A549 (cell line): ENCODE measurements at places on chromosomes 6 and 20.

GRCh38 chr20:53045941-53046340 lies 73.8 kb downstream of the TSHZ2 start:
- DNase-seq: no peak

DNA sequence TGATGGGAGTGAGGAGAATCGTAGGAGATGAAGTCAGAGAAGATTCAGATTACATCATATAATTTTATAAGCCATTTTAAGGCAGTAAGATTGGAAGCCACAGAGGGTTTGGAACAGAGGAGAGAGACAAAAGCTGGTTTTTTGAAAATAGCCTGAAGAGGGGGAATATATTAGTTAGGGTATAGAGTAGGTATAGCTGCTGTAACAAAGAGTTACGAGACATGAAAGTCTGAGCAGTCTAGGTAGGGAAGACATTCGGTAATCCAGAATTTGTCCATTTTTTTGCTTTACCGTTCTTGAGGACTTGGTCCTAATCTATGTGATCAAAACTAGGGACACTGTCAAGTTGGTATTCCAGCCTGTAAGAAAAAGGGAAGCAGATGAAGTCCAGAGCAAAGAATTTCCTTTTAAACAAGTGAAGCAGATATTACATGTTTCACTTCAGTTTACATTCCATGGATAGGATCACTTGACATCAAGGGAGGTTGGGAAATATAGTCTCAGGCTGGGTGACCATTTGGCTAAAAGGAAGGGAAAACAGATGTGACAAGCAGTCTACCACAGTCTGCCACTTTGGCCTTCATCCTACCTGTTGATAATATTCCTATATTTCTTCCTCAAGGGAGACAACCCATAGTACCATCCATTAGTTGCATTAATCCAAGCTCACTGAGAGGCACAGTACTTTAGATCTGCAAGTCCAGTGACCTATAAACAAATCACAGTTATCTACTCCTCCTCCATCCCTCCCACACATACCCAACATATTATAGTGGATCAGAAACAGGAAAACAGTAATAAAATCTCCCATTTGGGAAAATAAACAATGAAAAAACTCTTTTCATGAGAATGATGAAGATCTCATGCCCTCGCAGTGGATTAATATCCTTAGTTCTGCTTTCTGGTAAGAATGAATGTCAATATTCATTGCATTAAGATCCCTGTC lies 10.2 kb downstream of the FAM135A start:
- no peak for DNase-seq

DNA sequence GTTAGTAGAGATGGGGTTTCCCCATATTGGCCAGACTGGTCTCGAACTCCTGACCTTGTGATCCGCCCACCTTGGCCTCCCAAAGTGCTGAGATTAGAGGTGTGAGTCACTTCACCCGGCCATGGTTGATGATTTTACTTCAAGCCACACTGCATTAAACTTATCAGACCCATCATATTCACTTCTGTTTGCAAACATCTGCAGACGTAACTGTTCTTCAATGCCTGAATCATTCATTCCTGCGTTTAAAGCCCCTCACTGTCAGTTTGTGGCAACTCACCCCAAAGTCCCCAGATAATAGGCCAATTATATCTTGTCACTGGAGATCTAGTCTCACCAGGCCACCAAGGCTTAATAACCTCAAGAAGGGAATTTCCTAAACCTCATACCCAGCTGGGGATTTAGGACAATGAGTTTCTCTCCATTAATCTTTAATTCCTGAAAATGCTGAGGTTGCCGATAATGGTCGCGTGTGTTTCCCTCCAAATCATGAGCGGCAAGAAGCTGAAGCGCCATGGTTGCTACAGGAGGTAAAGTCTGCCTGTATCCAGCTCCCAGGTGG lies 229.6 kb downstream of the LY86 start:
- no peak for DNase-seq

DNA sequence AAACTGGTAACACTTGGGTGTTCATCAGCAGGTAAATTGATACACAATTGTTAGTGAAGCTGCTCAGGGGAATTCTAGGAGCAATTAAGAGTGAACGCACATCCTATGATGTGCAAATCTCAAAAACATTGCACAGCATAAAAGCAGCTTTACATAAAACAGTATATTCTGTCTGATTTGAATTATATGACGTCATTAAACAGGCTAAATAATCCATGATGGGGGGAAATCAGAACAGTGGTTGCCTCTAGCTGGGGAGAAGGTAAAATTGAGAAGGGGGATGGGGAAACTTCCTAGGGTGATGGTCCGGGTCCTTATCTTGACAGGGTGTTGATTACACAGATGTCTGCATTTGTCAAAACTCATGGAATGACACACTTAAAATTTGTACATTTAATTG lies 17.3 kb upstream of the THBD start:
- no peak for DNase-seq

GRCh38 chr6:32764048-32764447 lies 716 bp upstream of the HLA-DQB2 start:
- DNase-seq: no peak

DNA sequence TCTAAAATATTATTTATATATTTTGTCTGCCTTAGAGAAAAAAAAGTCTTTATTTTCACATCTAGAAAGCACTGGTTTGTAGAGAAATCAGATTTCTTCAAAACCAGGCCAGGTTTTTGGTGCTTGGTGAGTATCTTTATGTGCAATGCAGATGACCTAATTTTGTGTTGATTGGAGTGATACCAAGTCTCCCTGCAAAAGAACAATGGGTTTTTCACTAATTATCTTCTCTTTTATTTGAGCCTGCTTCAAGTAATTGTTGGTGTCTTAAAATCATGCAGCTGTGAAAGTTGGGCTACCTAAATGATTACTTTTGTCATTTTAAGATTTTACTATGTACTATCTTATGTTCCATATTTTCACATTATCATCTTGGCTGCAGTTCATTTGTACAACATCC lies 874.7 kb downstream of the TFAP2A start:
- no peak for DNase-seq

GRCh38 chr20:57211908-57212533 lies 54.4 kb downstream of the BMP7 start:
- no peak for DNase-seq

GRCh38 chr6:157849288-157850017 lies 26.4 kb downstream of the SNX9 start:
- no peak for DNase-seq

DNA sequence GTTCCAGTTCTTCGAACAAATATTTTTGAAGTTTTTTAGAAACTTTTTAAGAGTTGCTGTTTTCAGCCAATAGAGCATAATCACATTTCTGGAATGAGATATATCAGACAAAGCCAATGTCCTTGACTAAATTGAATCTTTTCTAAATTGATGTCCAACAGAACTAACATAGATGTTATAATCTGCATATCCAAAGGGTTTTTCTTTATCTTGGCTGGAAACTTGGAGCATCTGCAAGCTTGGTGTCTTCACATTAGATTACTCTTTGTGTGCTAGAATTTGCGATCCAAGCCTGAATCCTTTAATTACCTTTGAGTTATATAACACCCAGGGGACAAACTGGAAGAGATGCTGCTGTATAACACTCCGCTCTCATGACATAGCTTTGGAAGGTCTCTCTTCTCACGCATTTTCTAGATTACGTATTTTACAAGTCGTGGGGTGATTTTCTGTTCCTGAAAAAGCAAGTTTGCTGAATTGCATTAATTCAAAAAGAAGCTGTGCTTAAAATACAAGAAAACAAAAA lies 64.4 kb upstream of the FUCA2 start:
- no peak for DNase-seq

DNA sequence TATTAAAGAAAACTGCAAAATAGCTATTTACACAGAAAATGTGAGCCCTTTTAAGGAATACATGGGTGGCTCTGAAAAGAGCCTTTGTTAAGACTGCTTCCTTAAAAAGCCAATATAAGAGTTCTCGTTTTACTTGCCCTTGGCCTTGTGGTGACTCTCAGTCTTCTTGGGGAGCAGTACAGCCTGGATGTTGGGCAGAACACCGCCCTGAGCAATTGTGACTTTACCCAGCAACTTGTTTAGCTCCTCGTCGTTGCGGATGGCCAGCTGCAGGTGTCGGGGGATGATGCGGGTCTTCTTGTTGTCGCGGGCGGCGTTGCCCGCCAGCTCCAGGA lies 111.5 kb downstream of the HFE start:
- no peak for DNase-seq

- no peak for DNase-seq
These were observed 34.8 kb upstream of the CD83 start for GRCh38 chr6:14082771-14083170.

DNA sequence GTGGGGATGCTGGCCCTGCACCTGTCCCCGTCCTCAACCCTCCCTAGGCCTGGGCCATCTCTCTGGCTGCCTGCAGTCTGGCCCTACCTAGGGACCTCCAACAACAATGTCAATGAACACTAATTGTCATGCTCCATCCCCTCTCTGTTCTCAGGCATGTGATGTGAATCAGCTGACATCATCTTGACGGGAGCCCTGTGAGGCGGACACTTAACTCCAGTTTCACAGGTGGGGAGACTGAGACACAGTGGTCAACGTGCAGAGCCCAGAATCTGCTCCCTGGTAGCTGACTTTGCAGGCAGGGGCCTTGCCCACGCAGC lies 762 bp upstream of the TCEA2 start:
- DNase-seq: no peak

GRCh38 chr6:3471711-3472110 lies 14.9 kb upstream of the SLC22A23 start:
- DNase-seq: no peak

GRCh38 chr6:43009124-43009523 lies 4.6 kb downstream of the MEA1 start:
- DNase-seq: no peak

DNA sequence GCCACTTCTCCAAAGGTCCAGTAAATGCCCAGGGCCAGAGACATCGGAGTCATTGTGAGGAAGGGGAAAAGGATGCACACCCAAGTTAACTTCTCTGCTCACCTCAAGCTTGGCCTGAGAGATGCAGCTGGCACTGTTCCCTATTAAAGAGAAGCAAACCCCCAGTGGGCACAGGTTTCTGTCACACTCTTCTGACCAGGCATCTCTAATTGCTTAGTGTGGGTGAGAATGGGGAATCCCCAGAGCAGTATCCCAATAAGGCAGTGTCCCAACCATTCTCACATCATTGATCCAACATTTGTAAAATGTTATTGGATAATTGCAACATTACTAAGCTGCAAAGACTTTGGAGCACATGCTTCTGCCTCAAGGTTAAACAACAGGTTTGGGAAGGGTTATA lies 232.3 kb downstream of the ADGRG6 start:
- no peak for DNase-seq

GRCh38 chr20:41177636-41178035 lies 40.3 kb downstream of the PLCG1 start:
- DNase-seq: peak; percentile 44

DNA sequence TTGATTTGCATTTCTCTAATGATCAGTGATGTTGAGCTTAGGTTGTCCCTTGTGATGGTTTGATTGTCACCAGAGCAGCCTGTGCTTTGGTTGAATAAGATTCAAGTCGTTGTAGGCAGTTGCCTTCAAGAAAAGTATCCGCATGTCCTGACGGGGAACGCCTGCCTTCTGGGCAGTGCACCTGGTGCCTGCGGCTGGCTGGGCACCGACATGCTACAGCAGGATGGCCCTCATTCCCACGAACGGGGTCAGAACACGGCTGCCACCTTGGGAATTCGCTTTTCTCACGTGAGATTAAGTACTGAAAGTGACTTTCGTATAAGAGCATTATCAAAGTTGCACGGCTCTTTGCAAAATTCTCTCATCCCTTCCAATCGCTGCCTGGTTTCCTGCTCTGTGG lies 78.4 kb downstream of the CDH4 start:
- DNase-seq: no peak

GRCh38 chr6:40692337-40692736 lies 105.2 kb upstream of the LRFN2 start:
- peak; percentile 9 for DNase-seq

DNA sequence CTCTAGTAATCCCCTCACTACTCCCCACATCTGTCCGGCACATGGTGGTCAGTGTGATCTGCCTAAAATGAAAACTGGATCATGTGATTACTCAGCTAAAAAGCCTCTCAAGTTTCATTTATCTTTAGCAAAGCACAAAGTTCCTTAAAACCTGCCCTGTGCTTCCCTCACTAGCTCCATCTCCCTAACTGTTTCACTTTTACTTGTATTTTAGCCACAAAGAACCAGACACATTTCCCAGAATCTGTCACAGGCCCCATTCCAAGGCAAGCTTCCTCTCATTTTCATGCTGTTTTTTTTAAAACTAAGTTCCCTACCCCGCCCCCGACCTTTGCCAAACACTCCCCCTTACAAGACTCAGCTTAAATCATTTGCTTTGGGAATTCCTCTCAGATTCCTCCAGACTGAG lies 8.9 kb upstream of the IGF2R start:
- DNase-seq: no peak

GRCh38 chr6:10272591-10272990 lies 142.3 kb downstream of the TFAP2A start:
- no peak for DNase-seq

DNA sequence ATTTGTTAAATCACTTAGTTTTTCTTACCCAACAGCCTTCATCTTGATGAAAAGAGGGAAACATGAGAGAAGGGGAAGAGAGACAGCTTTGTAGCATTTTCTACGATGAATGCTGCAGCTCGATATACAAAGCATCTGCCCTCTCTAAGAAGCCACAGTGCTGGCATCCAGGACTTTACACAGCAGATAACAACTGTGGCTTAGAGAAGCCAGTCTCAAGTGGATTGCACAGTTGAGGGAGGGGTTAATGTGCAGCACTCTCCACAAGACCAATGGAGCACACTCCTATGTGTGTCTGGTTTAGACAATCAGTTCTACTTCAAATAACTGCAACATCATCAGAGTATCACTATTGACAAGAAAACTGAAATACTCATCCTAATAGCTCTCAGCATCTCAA lies 5.8 kb downstream of the C6orf120 start:
- DNase-seq: no peak

GRCh38 chr6:169780571-169781091 lies 29.2 kb downstream of the ERMARD start:
- no peak for DNase-seq

- DNase-seq: no peak
These were observed 30.5 kb downstream of the SAYSD1 start for GRCh38 chr6:39084506-39084905.

- no peak for DNase-seq
These were observed 12.4 kb upstream of the EZR start for GRCh38 chr6:158831571-158831970.

DNA sequence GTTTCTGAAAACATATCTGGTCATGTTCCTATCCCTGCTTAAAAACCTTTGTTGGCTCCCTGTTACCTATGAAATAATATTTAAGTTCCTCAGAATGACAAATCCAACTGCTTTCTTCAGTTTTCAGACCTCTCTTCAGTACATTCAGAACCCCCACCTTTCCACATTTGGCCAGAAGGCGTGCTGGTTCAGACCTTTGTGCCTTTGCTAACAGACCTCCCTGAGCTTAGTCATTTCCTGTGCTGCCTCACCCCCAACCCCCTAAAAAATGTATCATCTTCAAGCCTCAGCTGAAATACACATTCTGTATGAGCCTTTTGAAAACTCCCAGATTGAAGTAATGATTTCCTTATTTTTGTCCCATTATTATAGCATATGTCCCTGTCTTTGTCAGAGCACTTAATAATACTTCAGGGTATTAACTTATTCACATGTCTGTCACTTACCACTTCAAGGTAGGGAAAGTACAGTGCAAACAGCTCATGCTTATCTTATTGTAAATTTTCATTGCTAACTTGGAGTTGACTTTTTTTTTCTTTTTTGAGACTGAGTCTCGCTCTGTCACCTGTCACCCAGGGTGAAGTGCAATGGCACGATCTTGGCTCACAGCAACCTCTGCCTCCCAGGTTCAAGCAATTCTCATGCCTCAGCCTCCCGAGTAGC lies 19.7 kb downstream of the FAM217A start:
- peak; percentile 71 for DNase-seq
